ENCODE measurements at places on chromosomes 2 and 18.
A peak's percentile ranks its signal among the peaks of the same experiment; 100 is the strongest.

- DNase-seq, result peak; percentile 76
These were observed at the start of gene LYPD6 for GRCh38 chr2:149330127-149331022. Gene LYPD6, plus strand, starts transcription at chr2:149330587. Its CDS starts 107,122 bp downstream, at chr2:149437709.

DNA sequence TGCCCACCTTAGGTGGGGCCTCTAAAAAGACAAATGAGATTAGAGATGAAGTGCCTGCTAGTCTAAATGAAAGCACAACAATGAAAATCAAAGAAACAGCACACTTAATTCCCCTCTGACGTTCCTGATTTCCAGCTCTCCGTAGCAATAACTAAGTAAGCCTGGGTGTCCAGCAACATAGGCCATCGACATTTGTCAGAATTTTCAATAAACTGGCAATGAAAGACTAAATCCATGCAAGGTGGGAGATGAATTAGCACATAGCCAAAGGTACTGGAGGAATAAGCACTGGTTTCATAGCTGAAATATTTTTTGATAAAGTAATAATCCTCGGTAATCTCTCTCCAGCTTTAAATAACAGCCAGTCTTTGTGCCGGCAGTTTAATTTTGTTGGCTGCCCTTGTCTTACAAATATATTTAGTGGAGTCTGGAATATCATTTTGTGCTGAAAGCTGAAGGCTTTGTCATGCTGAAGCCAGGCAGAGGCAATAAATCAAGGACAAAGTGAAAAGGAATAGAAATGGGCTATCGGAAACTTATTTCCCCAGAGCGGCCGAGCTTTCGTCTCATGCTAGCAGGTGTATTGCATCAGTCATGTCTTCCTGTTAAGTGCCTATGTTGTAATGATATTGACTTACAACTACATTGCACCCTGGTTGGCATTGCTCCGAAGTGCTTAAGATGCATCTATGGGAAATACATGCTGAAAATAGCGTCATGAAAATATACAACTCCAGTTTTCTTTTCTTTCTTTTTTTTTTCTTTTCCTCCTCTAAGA lies 790.1 kb downstream of the CNTNAP5 start:
- no peak for DNase-seq

GRCh38 chr2:186544255-186544675 lies 45.6 kb upstream of the ITGAV start:
- no peak for DNase-seq

DNA sequence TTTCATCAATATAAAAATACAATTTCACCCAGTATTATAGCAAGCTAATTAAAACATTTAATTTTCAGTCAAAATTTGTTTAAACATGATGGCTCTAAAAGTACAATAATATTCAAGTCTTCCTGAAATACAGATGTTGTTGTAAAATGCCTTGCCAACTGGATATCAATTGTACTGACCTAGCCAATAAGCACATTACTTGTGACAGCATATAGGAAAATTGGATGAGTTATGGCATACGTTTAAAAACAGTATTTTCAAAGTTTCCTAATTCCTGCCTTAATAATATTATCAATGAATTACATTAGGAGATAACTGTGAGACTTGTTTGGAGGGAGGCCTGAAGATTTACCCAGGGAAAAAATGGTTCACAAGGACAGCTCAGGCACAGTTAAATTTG lies 336.9 kb upstream of the CDH20 start:
- no peak for DNase-seq

DNA sequence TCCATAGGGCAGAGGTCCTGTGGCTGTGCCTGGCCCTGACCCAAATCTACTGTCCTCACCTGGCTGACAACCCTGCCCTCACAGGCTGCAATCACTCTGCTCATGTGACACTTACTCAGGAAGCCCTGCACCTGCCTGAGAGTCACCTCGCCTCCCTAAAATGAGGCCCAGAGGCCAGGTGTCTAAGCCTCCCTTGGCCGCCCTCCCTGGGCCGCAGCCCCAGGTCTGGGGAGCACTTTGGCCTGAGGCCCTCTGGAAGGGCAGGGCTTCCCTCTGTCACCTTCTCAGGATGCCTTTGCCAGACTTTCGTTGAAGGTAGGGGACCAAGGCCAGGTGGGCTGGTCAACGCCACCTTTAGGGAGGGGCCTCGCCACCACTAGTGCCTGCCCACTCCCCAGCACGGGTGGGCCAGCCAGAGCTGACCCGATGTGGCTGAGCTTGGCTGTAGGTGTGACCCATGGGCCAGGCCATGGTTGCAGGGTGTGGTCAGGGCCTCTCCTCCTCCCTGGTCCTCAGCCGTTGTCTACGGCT lies 6.1 kb upstream of the GPC1 start:
- DNase-seq, result no peak

- no peak for DNase-seq
These were observed 111.8 kb upstream of the DCC start for GRCh38 chr18:52228166-52228565.

DNA sequence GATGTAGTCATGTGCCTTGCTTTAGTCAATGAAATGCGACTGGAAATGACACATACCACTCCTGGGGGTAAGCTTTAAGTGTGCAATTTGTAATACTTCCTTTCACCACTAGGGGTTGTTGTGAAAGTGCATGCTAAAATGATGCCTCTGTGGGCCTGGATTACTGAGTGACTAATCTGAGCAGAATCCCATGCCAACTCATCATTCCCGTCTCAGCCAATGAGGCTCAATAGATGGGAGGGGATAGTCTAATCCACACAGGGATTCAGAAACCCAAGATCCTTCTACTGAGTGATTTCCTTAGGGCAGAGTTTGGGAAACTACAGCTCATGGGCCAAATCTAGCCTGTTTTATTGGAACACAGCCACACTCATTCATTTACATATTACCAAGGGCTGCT lies 54.0 kb downstream of the HRH4 start:
- DNase-seq, result no peak

DNA sequence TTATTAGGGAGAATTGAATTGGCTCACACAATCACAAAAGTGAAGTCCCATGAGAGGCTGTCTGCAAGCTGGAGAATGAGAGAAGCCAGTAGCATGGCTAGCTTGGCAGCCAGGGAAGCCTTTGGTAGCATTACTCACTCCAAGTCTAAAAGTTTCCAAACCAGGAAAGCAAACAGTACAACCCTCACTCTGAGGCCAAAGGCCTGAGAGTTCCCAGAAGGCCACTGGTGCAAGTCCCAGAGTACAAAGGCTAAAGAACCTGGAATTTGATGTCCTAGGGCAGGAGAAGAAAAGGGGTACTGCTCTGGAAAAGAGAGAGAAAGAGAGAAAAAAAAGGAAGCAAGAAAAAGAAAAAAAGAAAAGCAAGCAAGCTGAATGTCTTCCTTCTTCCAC lies 318.2 kb downstream of the RND3 start:
- no peak for DNase-seq

DNA sequence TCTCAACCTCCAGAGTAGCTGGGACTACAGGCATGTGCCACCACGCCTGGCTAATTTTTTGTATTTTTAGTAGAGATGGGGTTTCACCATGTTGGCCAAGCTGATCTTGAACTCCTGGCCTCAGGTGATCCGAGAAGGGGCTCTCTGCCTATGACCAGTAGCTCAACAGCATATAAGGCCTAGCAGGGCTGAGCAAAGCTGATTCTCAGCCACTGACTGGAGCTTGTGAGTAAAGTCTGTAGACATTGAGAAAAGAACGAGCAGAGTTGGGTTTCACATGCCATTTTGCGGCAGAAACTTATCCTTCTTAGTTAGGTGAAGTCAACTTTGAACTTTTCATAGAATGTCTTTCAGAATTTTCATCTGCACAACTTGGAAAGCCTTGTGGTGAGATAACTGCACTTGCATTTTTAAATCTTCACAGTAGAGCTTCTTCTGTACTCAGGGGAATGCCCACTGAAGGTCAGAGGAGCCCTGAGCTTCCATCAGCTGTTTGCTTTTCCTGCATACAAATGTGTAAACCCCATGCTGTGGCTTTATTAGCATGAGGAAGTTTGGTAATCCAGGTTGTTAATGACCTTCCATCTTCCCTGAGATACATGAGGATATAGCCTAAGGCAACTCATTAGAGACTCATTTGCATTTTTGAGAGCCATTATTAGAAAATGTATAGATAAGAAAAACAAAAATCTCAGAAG lies 602.4 kb downstream of the METTL4 start:
- no peak for DNase-seq

DNA sequence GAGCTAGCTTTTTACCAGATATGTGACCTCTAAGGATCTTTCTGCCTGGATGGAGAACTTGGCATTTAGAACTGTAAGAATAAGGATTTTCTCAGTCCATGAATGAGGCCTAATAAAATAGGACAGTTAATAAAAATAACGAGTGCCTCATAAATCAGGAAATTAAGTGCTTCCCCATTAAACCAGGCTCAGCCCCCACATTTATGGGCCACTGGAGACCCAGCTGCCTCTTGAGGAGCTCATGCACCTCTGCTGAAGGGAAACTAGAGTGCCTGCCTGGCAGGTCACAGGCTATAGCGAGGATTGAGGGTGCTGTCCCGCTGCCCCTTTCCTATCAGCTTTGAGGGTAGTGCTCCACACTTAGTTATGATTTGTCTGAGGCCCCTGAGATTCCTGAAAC lies 158.0 kb downstream of the ALK start:
- DNase-seq, result no peak

DNA sequence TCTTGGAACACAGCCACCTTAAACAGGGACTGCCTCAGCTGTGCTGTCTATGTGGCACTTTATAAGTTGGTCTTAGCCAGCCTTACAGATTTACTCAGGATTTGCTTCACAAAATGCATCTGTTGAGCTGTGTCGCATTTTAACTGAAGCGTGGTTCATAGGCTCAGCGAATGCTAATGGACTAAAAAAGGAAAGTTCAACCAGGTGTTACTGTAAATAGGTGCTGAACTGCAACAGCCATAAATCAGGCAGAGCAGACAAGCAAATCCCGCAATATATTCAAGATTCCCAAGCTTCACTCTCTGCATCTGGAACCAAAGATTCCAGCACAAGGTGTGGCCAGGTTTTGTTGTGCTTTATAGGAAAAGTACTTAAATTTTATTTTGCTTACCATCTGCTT lies 130.0 kb downstream of the EPHA4 start:
- DNase-seq, result no peak

DNA sequence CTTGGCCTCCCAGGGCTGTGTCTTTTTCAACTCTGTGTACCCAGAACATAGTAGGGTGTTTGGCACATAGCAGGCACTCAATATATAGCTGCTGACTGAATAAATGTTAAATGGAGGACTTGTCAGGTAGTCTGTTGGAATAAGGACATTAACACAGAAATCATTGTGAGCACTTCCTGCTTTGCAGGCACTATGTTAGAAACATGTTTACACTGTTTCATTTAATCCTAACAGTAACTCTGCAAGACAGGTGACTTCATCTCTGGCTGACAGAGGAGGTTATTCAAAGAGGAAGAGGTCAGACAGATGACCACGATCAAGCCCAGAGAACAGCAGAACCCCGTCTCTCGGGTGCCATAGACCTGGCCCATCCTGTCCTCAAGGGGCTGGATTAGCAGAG lies 28.0 kb upstream of the PIEZO2 start:
- no peak for DNase-seq

- DNase-seq, result no peak
These were observed 37.0 kb downstream of the NIFK start for GRCh38 chr2:121699421-121700333.

DNA sequence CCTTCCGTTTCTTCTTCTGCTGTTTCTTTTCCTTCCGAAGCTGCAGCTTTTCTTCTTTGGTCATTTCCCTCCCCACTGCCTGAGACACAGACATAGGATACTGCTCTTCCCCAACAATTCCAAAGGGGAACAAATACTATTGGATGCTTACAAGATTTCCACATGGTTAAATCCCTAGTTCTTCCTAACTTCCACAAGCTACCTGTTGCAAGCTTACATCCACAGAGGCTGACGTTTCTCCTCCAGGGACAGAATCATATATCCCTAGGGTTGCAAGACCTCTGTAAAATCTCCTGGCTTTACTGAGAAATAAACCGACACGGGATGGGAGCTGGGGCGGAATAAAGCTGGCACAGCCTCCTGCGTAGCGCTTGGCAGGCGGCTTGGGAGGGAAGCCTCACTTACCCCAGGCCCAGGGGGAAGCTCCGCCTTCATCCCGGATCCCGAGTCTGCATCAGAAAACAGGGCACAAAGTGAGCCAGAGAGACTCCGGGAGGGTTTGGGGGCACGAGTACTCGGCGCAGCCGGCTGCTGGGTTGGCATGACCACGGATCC lies 590 bp downstream of the EIF2B4 start:
- no peak for DNase-seq

GRCh38 chr18:3458378-3458777 lies 8.4 kb downstream of the TGIF1 start:
- no peak for DNase-seq

DNA sequence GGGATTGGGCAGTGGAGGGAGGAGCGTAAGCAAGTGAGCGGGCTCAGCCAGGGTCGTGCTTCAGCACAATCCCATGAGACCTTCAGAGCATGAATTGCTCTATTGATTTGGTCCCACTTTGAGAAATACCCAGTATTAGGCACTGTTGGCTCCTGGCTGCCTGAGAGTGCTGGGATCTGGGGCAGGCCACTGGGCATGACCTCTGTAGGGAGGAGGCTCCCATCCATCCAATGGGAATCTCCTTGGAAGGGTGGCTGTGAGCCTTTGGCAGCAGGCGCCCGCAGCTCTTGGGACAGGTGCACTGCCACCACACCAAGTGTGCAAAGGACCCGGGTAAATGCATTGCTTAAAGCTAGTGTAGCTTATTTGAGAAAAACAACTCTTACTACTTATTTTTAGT lies 137.5 kb downstream of the LDLRAD4 start:
- DNase-seq, result no peak

DNA sequence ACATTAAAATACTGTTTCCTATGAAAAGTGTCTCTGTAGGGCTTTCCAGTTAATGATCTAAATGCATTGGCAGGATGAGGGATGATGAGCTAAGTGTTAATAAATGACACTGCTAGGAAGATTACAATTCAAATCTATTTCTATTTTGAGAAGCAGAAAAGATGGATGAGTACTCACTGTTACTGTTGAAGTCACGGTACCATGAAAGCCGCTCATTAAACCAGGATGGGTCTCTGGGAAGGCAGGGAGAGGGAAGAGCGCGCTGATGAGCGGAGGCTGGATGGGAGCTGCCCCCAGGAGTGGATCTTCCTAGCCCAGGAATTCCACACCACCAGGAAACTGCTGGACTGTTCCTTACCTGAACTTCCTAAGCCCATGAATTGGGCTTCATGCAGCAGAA lies 27.1 kb upstream of the TXNDC2 start:
- no peak for DNase-seq

DNA sequence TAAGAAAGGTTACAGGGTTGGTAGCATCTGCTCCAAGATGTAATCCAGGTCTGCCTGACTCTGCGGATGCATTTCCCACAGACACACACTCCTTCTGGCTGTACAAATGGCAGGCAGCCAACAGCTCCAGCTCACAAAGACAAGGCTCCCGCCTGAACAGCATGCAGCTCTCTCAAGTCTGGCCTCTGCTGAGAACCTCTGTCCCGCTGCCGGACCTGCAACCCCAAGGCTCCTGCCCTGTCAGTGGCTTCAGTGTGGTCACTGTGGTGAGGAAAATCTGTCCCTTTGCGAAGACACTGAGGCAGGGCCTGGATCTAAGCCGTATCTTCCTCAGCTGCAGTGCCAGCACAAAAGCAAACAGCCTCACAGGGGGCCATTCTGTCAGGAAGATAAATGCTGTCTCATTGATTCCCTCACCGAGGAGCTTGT lies 469.3 kb upstream of the MEX3C start:
- peak; percentile 5 for DNase-seq

GRCh38 chr2:102971701-102972100 lies 209.9 kb downstream of the TMEM182 start:
- no peak for DNase-seq
